NCI-H2171 (cell line): ENCODE measurements at places on chromosomes 5 and 9.

DNA sequence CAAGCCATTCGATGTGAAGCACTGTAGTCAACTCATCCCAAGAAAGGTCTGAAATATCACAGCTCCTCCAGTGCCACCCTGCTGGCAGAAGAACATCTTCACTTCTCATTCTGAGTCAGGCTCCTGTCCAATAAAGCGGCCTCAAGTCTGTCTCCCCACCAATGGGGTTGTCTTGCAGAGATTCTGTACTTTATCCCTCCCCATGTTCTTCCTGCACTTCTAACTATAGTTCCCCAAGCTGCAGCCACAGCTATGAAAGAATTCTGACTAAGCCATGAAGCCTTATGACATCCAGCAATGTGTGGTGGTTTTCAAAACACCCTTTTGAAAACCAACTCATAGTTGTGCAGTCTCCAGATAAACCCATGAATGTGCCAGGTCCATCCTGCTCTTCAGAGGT is 6.8 kb downstream of the MACROH2A1 start:
- DNase-seq, result no peak

- no peak for DNase-seq
Measured at GRCh38 chr9:114844766-114845165, 38.9 kb upstream of the TNFSF15 start.

GRCh38 chr9:134429007-134429406 is 102.8 kb downstream of the RXRA start:
- DNase-seq, result no peak

DNA sequence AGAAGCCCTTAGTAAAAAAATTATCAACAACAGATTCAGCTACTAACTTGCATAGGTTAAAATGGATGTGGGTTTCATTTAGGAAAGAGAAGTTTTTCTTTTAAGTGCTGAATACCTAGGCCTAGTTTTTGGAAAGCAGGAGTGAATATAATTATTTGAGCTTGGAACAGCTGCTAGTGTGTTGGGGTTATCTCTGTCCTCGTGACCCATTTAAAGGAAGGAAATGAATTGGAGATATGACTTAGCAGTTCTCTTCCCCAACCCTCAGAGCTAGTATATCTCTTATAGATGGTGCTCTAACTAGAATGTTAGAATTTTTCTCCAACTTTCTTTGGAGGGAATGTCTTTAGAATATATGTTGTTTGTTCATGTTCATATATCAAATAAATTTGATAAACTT is 38.6 kb downstream of the ZNF366 start:
- DNase-seq, result no peak

GRCh38 chr5:127428276-127428675 is 89.2 kb upstream of the PRRC1 start:
- no peak for DNase-seq

DNA sequence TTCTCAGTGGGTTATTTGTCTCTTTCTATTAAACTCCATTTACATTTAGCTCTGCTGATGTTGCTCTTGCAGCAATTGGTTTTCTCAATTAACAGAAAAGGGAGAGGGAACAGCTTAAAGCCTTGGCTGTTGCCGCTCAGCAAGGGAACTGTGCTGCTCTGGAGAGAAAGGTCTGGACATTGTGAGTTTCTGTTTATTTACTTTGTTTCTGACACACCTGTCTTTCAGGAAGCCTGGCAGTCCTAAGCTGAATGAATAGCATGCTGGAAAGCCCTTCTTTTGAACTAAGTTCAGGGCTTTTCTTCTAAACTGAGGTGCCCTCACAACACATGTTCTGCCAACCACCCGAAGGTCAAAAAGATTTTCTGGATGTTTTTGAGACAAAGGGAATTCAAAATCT is 491.9 kb downstream of the PDE4D start:
- no peak for DNase-seq

- DNase-seq, result no peak
Measured at GRCh38 chr5:98721231-98721928, 52.1 kb upstream of the RGMB start.

DNA sequence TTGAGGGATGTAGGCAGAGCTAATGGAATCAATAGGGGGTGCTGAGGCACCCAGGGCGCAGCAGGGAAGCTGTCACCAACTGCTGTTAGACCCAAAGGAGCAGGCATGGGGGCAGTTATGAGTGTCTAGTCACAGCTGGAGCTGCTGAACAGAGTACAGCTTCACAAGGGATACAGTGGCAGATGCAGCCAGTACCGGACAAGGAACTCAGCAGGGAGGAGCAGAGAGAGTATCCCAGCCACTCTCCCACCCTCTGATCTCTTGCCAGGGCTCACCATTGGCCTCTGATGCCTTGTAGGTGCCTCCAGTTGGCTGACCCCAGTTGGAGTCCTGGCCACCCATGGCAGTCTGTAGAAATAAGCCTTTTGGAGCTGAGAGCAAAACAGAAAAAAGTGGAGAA is 42.6 kb upstream of the HSPB3 start:
- no peak for DNase-seq

- peak; percentile 27 for DNase-seq
Measured at GRCh38 chr9:72203205-72203803, 54.1 kb downstream of the GDA start.

- no peak for DNase-seq
Measured at GRCh38 chr5:181181650-181182565, 23.1 kb downstream of the TRIM7 start.

DNA sequence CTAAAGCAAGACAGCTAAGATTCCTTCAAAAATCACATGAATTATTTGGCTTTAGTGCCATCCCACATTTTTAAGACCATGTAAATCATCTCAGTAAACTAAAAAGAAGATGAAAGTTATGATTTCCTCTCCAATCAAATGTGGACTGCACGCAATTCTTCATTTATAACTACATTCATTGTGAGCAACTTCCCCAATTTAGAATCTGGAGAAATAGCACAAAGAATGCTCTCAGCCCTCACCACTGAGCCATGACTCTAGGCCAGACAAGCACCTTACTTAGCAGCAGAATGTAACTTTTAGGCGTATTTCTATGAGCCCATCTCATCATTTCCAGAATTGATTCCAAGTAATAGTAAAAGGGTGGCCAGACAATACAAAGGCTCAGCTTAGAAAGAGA is 616.6 kb downstream of the TLE1 start:
- no peak for DNase-seq

DNA sequence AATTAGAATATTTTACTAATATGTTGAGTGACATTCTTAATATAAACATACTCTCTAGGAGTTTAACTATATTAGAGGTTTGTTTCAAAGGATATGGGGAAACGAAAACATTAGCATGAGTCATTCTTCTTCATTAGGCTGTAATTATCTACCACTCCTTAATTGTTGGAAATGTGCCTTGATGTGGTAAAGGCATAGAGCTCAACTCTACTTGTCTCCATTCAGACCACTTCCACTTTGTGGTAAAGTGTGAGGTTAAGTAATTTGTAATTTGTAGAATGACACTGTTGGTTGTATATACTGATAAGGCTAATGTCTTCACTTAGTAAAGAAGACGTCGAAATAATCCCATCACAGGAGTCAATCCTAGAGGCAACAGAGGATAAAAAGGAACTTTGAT is 58.1 kb downstream of the HAPLN1 start:
- DNase-seq, result no peak

DNA sequence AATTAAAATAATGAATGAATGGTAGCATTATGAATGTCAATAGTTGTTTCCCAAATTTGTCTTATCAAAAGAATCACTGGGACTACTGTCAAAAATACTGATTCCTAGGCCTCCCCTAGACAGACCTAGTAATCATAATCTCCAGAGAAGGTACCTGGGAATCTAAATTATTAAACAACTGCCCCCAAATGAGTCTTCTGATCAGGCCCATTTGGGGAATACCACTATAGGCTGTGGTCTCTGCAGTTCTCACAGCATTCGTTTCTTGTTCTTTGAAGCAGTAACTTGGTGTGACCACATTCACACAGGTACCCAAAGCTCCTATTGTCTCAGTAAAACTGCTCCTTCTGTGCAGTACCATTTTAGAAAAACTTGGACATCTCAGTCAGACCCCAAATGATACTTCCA is 230.9 kb downstream of the PIK3R1 start:
- no peak for DNase-seq

GRCh38 chr9:20491612-20492011 is 130.7 kb downstream of the MLLT3 start:
- no peak for DNase-seq

DNA sequence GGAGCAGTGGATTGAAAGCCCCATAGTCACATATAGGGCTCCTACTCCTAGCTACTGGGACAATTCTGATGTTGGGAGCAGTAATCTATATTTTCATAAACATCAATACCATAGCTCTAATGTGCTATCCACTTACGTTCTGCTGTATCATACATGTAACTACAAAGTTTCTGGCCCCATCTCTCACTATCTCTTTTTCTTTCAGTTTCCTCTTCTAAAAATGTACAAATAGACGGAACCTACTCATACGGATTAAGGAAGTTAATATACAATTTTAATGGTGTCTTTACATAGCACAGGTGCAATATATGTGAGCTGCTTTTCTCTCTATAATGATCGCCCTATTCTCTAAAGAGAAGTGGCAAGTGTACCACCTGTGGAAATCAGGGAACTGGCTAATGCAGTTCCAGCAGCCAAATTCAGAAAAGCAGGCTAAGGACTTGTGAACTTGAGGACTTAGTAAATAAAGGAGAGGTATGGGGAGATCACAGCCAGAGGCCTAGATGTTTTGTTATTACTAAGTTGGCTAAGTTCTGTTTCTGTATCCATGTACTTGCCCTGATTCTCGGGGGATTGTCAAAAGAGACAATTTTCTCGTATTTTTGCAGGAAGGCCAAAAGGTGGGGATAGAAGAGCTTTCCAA is 1021.9 kb downstream of the CDH12 start:
- no peak for DNase-seq

DNA sequence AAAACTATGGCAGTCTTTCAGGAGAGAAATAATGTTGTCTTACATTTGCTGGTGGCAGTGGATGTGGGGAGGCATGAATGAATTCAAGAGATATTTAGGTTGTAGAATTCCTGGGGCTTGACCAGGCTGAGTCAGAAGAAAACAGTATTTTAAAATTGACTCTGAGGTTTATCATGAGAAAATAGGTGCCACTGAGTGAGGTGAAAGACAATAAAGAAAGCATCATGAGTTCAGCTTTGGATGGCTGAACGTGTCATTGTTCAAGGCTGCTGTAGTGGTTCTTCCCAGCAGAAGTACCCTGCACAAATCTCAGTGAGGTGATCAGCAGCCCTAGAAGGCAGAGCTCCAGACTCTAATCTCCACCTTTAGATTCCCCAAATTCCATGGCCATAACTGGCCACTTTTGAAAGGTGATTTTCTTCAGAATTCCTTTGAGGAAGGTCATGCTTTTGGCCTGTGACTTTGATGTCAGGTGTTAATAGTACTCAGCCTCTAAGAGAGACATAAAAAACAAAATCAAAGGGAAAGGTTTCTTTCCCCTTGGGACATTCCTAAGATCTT is 395.4 kb downstream of the NTRK2 start:
- no peak for DNase-seq

DNA sequence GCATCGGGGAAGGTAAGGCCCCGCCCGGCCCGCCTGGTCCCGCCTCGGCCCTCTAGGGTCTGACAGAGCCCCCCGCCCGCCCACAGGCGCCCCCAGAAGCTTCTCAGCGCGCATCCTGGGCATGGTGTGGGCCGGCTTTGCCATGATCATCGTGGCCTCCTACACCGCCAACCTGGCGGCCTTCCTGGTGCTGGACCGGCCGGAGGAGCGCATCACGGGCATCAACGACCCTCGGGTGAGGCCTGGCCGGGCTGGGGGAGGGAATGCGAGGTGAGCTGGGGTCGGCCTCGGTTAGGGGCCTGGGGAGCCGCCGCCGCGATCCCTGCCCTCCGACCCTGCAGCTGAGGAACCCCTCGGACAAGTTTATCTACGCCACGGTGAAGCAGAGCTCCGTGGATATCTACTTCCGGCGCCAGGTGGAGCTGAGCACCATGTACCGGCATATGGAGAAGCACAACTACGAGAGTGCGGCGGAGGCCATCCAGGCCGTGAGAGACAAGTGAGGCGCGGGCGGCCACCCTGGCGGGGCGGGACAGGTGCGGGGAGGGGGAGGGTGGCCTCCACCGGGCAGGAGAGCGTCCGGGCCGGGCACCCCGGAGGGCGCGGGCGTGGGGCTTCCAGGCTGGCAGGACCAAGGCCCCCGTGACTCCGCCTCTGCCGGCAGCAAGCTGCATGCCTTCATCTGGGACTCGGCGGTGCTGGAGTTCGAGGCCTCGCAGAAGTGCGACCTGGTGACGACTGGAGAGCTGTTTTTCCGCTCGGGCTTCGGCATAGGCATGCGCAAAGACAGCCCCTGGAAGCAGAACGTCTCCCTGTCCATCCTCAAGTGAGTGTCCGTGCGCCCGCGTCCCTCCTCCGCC is 7.1 kb downstream of the LRRC26 start:
- DNase-seq, result peak; percentile 63

DNA sequence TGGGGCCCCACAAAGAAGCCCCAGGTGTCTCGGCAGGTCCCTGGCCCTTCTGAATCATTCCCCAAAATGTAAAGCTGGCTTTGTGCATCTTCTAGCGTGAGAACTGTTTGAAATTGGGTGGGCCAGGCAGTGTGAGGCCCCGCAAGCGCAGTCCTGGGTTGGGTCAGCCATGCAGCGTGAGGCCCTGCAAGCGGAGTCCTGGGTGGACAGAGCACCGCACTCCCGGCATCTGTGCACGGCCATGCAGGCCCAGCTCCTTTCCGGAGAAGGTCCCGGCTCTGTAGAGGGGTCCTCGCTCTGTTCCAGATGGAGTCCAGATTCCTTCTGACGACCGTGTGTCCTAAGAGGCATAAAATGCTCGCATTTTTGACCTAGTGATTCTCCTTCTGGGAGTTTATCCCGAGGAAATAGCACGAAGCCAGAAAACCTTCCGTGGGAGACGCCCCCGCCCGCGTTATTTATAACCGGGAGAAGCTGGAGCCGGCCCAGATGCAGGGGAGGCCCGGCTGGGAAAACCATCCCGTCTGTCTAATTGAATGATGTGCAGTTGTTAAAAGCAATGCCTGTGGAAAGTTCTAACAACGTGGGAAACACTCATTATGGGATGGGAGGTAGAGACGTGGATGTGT is 19.4 kb upstream of the NOTCH1 start:
- no peak for DNase-seq
